NCI-H1930 (cell line): ENCODE measurements at places on chromosomes 3 and 15.

- no peak for DNase-seq
Observed at GRCh38 chr15:47293466-47294162, 423.7 kb upstream of the SEMA6D start.

DNA sequence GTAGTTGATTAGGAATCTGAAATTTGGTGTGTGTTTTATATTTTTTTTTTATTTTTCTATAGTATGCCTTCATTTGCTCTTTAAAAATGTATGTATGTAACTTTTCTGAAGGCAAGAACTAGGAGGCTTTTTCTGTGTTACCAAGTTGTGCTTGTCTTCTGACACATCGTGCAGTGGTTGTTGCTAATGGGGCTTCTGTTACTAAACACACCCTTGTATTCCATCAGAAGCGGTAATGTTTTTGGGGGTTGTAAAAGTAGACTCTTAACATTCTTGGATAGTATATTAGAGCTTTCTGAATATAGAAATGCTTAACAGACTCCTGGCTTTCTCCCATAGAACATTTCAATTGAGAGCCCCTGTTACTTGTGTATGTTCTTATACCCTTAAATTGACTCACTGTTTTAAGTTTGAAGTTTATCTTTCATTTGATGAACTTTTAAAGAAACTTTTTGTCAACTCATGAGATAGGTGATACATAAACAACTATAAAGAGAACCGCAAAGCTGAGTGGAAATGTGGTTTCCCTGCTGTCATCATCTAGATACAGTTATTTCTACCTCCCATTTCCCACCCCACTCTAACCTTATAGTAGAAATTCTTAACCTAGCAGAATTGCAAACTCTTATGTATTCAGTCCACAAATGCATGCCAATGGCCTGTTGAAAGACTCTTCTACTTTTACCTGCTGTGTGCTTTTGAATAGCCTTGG is 2.5 kb downstream of the TIPARP start:
- no peak for DNase-seq

GRCh38 chr15:79130535-79131130 is 40.1 kb upstream of the RASGRF1 start:
- DNase-seq = no peak

- DNase-seq = no peak
Observed at GRCh38 chr3:122497425-122497824, 17.3 kb downstream of the KPNA1 start.

DNA sequence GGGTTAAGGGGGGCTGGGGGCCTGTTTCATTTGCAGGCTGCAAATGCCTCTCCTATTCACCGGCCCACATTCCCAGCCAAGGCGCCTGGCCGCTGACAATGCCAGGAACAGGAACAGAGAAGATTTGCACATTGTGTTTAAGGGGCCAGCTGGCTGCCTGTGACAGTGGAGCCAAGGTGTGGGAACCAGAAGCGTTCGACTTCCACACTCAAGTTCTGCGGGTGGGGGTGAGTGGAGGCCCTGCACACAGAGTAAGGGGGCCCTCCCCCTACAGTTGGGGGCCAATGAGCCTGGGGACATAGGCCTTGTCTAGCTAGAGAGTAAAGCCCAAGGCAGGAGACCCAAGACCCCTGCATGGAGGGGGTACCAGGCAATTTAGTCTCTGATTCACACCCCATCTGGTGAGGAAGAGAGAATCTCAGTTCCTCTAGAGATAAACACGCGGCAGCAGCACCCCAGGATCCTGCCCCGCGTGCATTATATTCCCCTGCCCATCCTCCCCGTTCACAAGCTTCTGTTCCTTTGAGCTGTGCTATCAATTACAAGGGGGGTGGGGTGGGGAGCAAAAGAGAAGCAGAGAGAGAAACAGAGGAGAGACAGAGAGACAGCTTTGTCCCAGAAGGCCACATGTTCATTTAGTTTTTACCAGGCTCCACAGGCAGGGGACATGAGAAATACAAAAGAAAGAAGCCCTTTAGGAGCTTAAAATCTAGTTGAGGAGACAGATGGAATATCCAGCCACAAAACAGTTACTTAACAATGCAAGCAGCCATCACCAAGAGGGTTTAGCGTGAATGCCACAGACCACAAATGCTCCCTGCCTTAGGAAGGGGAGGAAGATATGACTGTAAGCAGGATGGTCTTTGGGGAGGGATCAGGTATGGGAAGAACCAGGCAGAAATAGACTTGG is 9.2 kb downstream of the IGDCC3 start:
- no peak for DNase-seq

- peak; percentile 33 for DNase-seq
Observed at GRCh38 chr3:65953301-65953812, 85.4 kb downstream of the MAGI1 start.

- DNase-seq = no peak
Observed at GRCh38 chr3:168431491-168431890, 335.8 kb upstream of the GOLIM4 start.

DNA sequence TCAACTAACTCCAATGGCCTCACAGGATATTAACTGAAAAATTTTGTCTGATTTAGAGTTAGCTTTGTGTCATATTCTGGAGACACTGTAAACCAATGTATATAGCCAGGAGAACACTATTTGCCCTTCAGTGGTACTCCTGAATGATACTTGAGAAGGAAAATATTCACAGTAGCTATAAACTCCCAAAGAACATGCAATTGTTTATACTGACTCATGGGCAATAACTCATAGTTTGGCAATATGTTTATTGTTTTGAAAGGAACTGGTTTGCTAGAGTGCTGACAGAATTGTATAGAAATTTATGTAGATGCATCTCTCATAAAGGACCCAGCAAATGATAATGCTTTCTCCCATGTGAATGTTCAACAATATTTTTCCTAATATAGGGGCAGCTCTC is 537.6 kb downstream of the PLOD2 start:
- DNase-seq = no peak

DNA sequence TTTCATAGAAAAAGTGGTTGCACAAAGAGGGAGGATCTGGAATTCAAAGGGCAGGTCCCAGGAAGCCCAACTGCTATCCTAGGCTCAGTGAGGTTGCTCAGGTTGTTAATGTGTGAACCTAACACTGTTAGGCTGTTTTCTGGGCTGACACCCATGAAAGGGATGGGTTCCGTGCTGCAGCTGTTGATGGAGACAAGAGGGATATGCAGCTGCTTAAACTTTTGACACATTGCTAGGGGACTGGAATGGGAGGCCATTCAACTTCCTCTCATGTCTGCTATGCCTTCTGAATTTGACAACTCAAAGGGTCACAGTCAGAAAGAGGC is 198.0 kb upstream of the NR2E3 start:
- DNase-seq = no peak

GRCh38 chr3:156109989-156110388 is 10.4 kb upstream of the KCNAB1 start:
- no peak for DNase-seq

- no peak for DNase-seq
Observed at GRCh38 chr15:52680041-52680391, 828 bp upstream of the ATOSA start.

DNA sequence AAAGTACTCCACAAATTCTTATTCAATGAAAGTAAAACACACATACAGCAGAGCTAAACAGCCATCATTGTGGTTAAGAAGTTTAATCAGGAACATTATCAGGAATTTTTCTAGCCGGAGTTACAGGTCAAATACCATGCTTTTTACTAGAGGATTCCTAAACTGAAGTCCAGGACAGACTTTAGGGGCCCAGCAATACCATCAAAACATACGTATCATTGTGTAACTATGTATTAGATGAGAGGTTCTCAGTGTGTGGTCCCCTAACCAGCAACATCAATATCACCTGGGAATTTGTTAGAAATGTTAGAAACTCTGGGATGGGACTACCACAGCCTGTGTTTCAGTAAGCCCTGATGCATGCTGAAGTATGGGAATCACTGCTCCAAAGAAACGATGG is 404.2 kb upstream of the IL12A start:
- no peak for DNase-seq

GRCh38 chr15:48440084-48440483 is 108.9 kb downstream of the DUT start:
- DNase-seq = no peak

DNA sequence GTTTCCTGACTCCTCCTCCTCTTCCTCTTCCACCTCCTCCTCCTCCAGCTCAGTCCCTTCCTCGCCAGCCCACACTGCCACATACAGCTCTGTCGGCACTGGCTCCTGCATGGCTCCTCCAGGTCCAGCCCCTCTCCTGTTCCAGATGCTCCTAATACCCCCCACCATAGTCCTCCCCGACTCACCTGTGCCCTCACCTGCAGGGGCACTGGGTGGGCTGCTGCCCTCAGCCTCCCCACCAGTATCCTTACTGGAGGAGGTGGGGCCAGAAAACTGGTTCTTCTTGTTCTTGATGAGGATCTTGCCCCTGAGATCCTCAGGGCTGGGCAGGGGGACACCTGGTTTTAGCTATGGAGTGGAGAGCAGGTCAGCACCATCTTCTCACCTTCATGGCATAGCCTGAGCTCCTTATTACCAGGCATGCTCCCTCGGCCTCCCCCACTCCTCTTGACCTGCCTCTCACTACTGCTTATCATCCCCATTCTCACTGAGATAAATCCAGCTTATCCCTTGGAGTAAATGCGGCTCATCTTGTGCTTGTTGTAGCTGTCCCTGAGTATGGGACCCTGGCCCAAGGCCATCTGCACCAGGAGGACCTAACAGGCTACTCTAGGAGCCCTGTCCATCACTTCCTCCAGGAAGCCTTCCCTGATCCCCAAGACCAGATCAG is 11.0 kb downstream of the PLCB2 start:
- no peak for DNase-seq

- DNase-seq = no peak
Observed at GRCh38 chr3:184740509-184741258, 28.8 kb upstream of the MAGEF1 start.

DNA sequence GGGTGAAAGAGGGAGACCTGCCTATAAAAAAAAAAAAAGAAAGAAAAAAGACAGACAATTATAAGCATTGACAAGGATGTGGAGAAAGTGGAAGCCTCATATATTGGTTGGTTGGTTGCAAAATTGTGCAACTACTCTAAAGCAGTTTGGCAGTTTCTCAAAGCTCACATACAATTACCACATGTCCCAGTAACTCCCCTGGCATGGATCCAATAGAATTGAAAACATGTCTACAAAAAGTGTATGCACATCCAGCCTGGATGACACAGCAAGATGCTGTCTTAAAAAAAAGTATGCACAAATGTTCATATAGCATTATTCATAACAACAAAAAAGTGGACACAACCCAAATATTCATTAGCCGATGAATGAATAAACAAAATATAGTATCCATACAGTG is 19.5 kb downstream of the SETMAR start:
- no peak for DNase-seq

GRCh38 chr3:50263478-50264382 is 5.2 kb upstream of the SEMA3B start:
- DNase-seq = no peak

DNA sequence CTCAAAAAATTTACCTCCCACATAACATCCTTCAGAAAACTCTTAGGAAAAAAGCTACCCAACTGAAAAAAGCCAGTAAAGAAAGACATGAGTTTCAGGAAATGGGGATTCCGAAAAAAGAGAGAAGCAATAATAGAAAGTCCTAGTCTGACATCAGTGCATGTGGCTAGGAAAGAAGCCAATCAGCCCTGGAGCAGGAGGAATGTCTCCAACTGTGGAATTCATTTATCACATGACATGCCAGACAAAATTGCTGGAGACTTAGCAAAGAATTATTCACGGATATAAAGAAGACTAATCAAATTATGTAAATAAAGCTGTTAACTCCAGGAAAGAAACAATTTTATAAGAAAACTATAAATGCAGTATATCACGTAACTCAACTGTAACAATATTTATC is 258.9 kb upstream of the RARB start:
- no peak for DNase-seq

DNA sequence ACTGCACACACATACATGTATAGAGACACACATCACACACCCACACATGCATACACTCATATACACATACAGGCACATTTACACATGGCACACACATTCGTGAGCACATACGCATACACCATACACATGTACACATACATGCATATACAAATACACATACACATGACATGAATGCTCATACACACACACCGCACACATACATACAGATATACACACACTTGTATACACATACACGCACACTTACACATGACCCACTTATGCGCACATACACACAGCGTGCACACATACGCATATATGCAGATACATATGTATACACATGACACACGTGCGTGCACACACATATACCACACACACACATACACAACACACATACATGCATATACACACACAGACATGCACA is 162.7 kb downstream of the LRRK1 start:
- no peak for DNase-seq

DNA sequence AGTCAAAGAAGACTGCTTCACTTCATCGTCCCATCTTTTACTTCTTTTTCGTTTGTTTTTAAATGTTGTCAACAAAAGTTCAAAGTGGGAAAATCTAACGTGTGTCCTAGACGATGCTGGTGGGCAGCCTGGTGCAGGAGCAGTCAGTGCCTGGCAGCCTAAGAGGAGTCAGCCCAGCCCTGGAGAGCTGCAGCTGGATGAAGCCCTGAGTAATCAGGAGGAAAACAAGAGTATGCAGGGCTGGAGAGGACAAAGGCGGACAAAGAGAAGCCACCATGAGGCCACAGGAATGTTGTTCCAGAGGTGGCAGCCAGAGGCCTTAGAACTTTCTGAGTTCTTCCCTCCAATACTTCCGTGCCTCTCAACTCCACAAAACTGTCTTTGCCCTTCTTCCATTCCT is 5.7 kb downstream of the ADAMTS17 start:
- no peak for DNase-seq

- DNase-seq = no peak
Observed at GRCh38 chr3:16707260-16707659, 102.0 kb upstream of the DAZL start.

DNA sequence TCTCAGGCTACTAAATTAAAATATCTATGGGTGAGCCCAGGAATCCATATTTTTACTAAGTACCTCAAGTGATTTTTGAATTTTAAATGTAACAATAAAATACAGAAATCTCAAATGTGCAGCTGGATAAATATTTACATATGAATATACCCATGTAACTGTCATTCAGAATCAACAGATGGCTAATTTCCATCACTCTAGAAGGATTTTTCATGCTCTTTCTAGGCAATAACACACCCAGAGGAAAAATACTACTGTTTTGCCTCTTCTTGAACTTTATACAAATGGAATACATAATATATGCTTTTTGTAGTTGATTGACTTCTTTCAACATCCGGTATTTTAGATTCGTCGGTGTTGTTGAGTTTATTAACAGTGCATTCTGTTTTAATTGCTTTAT is 601.3 kb upstream of the NECTIN3 start:
- no peak for DNase-seq

DNA sequence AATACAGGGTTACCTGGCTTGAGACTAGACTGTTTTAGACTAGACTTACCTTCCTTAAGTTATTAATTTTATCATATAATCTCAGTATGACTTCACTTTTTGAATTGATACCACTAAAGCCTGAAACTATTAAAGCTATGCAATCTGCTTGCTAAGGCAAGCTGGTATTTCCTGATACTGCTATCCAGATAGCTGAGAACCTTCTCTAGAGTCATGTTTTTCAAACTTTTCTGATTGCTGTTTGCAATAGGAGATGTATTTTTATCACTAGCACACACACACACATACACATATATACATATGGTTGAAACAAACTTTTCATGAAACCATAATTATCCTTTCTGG is 9.3 kb upstream of the MAGI1 start:
- DNase-seq = no peak
